ENCODE measurements at places on chromosomes 16 and 17.

GRCh38 chr17:75707079-75707571 lies 14.1 kb upstream of the ITGB4 start:
- DNase-seq: no peak

DNA sequence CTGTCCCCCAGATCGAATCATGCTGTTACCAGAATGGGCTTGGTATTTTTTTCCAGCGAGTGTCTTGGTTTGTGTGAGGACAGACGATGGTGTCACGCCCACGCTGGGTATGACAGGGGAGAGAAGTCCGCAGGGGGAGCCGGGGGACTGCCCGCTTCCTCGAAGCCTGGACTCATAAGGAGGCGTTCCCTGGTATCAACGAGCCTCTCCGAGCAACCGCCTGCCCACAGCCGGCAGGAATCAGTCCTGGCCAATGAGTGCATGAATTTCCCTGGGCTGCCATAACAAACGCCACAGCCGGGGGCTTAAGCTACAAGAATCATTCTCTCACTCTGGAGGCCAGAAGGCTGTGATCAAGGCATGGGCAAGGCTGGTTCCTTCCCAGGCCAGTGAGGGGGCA lies 26.1 kb upstream of the JPH3 start:
- DNase-seq: no peak

DNA sequence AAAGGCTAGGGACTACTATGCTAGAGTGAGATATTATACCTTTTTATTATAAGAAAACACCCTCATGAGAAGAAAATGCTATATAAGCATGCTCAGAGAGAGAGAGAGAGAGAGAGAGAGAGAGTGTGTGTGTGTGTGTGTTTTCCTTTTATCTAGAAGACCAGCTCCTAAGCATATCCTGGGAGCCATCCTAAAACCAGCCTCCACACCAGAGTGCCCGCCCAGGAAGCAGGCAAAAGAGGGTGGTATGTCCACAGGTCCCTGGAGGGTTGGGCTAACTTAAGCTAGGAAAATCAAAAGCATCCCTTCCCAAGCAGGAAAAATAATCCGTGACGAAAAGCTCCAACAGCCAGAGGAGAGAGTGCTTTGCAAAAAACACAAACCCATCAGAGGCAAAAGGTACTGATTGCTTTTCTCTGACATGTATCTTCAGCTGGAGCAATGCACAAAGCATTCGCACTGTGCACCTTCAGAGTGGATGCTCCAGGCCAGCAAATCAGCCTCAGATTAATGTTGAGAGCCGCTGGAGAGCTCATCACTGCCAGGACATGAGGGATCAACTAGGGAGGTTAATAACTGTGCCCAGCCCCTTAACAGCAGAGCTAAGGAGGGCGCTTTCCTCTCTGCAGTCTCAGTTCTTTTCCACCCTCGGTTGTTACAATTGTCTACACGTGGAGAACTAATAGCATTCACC lies 125.1 kb downstream of the SLC39A11 start:
- DNase-seq: no peak

DNA sequence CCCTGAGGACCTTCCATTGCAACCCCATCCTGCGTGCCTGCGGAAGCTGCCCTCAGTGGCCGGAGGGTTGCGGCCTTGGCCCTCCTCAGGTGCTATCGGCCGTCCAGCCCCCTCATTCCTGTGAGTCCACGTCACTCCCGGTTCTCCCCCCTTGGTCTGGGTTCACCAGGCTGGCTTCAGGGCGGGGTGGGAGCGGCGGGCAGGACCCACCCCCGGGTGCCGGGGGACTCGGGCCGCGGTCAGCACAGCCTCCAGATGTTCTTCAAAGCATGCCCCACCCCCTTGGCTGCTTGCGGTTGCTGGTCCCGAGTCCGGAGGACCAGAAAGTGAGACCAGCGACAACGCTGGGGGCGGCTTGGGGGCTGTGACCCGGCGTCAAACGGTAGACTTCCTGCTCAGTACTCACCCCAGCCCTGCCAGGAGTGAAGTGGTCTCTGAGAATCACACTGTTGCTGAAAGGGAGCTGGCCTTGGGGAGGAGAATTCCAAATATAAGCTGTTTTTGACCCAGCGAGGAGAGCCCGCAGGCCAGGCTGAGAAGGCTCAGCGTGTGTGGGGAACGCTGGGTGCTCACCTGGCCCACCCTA lies 4.5 kb downstream of the ZNF469 start:
- no peak for DNase-seq

GRCh38 chr17:82468692-82469091 lies 10.2 kb downstream of the NARF start:
- no peak for DNase-seq

DNA sequence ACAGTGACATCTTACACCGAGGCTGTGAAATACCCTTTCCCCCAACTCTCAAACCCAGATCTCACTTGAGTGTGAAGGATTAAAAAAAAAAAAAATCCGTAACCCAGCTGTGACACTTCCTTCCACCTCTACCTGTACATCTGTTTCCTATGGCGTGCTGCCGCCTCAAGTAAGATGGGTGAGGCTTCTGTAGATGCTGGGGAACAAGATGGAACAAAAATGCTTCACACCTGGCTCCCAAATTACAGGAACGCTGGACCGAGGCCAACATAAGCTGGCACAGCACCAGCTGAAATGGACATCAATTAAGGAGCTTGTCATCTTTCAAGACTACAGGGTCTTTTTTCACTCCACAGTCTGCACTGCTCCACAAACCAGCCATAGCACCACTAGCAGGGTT lies 95.9 kb downstream of the HIC1 start:
- no peak for DNase-seq

- DNase-seq: no peak
Observed at GRCh38 chr17:71413935-71414334, 706.9 kb upstream of the SOX9 start.

- DNase-seq: no peak
Observed at GRCh38 chr16:1933097-1933661, 9.8 kb downstream of the MSRB1 start.

- DNase-seq: no peak
Observed at GRCh38 chr16:52964290-52964689, 88.4 kb downstream of the CHD9NB start.
